ENCODE measurements at places on chromosomes 13 and 19. TPM values are rescaled to one million over a fixed set of nuclear protein-coding genes. Genes with fewer than 3 reads are reported as not detected.

ZNF681 gene
- total RNA-seq: 2.3 TPM

GRCh38 chr19:47896019-47896418 lies 9.9 kb upstream of the SULT2A1 start:
- no peak for DNase-seq
- H3K27me3 ChIP-seq: no peaks in the 10 kb centered on the region
- no peak overlapping the region for H3K4me3 ChIP-seq
- no peaks in the 10 kb centered on the region for H3K4me1 ChIP-seq

ZNF837 gene
- 0.63 TPM for total RNA-seq

DNA sequence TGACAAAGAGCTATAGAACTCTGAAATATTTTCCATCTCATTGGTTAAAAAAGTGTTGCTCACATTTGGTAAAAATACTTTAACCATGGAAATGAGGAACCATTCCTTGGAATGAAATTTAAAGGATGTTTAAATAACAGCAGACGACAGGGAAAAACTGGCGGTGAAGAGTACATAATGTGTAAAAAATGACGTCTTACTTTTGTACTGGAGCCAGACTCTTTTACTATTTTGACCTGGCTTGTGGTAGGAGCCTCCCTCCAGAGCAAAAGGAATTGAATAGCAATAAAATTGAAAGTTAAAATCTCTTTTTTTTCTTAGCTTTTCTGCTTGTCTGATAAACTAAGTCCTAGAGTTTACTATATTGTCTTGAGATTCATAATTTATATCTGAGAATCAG lies 426.2 kb upstream of the KLHL1 start:
- no peaks in the 10 kb centered on the region for H3K27me3 ChIP-seq
- no peaks in the 10 kb centered on the region for H3K4me1 ChIP-seq
- H3K27ac ChIP-seq: no peak overlapping the region
- no peak for DNase-seq
- no peak overlapping the region for H3K4me3 ChIP-seq

DNA sequence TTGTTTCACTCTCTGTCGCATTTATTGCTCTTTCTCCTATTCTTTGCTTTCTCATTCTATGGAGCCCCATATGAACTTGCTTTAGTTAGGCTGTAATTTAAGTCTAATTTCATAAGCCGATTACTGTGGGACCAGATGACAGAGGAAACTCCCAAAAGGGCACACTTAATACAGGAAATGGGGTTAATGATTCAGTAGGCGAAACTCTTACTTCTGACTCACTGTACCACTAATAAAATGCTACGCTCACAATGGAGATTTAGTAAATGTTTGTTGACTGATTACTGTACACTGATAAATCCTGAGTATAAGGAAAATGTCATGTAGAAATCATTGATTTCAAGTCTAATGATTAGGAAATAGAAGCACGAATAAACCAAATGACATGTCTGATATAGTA lies 276.4 kb downstream of the KLF5 start:
- H3K36me3 ChIP-seq: no peaks in the 10 kb centered on the region
- no peak for DNase-seq
- H3K4me1 ChIP-seq: no peaks in the 10 kb centered on the region

GRCh38 chr13:84588023-84588422 lies 705.7 kb upstream of the SLITRK1 start:
- no peak overlapping the region for H3K27ac ChIP-seq
- no peak overlapping the region for H3K4me3 ChIP-seq
- H3K36me3 ChIP-seq: no peaks in the 10 kb centered on the region
- no peaks in the 10 kb centered on the region for H3K4me1 ChIP-seq

TFDP1 gene
- 26.3 TPM for total RNA-seq

IL11 gene
- total RNA-seq: 0.14 TPM

ADGRE1 gene
- 2.6 TPM for total RNA-seq

DNA sequence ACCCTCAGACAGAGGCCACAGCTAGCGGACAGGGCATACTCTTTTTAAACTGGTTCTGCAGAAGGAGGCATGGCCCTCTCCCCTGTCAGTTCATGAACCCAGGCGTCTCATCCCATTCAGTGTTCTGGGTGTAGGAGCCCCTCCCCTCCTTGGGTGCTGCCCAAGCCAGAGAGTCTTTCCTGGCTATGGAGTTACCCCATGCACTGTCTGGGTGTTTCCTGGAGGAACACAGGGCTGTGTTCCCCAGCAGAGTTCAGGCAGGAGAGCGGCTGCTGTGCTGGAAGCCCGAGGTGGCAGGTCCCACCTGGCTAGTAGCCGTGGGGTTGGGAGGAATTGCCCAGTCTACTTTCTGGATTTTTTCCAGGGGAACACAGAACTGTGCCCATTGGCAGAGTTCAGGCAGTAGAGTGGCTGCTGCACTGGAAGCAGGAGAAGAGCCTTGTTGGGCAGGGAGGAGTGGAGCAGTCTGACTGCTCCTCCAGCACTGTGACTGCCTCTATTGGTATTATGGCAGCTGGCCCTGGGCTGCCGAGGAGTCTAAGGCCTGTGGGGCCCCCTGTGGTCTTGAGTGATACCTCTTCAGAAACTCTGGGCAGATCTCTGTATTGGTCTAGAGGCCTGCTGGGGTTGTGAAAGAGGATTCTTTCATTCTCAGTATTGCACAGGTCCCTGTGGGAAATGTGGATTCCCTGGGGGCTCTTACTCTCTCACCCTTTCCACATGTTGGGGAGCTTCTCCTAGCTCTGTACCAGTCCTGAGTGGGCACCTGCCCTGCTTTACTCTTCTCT lies 168.3 kb downstream of the PCDH20 start:
- no peak for DNase-seq
- no peak overlapping the region for H3K4me3 ChIP-seq
- H3K27me3 ChIP-seq: no peaks in the 10 kb centered on the region
- H3K27ac ChIP-seq: no peak overlapping the region

DNA sequence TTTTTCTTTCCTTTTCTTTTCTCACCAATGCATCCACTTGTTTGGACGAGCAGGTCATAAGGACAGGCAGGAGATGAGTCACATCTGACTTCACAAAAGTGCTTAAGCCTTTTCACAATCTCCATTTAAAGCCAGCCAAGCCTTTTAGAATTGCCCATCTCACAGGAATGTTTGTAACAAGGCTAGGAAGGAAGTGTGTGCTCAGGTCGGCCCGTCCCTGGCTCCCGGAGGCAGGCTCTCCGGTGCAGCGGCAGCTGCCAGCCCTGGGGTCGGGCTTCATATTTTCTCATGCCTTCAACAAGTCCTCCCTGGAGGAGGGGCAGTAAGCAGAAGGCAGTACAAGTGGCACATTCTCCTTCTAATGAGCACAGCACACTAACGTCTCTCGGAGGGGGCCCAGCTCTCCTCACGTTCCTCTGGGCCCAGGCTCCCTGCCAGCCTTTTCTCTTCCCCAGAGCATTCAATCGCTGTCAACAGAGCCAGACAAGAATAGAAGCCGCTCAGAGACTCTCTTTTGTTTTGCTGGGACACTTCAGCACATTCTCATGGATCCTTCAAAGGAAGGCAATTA lies 180.5 kb downstream of the COL4A1 start:
- DNase-seq: no peak
- H3K36me3 ChIP-seq: no peaks in the 10 kb centered on the region
- no peaks in the 10 kb centered on the region for H3K27me3 ChIP-seq
- no peak overlapping the region for H3K4me3 ChIP-seq

- DNase-seq: no peak
- H3K27me3 ChIP-seq: no peaks in the 10 kb centered on the region
- H3K4me1 ChIP-seq: no peaks in the 10 kb centered on the region
- no peaks in the 10 kb centered on the region for H3K36me3 ChIP-seq
- H3K27ac ChIP-seq: no peak overlapping the region
Measured at GRCh38 chr13:112170823-112171569, 104.0 kb downstream of the SOX1 start.

GRCh38 chr13:41637586-41637985 lies 180.2 kb downstream of the RGCC start:
- H3K27ac ChIP-seq: no peak overlapping the region
- H3K36me3 ChIP-seq: peaks cover 3% of the 10 kb centered on the region
- H3K27me3 ChIP-seq: no peaks in the 10 kb centered on the region
- no peak for DNase-seq

DNA sequence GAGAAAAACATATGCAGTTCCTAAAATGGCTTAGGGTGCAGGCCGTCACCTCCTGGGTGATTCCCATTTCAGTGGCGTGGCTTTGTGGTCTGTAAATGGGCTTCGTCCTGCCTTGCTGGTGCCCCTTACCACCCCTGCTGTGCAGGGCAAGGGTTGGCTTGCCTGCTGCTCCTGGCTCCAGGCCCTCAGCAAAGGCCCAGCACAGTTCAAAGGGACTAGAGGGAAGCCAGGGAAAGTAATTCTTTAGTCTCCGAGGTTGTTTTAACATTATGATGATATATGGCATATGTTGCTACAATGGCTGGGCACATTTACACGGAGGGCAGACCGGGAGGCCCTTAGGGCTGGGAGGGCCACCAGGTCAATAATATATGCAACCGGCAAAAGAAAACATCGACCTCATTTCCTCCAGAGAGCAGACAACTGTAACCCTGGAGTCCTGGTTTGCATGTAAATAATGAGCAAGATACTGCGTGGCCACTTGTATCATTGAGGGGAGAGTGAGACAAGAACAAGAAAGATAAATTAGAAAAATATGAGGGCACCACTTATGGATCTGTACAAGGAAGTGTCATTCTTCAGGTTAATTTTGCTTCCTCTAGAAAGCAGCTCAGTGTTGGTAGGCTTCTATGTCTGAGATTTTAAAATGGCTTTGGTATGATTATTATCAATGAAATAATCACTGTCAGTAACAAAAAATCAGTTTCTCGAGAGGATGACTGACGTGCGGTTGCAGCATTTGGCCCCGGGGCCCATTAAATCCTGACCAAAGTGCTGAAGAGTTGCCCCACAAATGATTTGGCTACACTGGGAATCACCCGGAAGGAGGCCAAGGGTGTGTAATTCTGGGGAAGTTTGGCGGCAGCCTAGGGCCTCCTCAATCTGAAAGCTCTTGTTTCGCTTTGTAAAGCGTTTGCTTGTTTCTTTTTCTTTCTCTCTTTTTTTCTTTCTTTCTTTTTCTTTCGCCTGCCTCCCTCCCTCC lies 32.8 kb upstream of the URI1 start:
- H3K4me1 ChIP-seq: no peaks in the 10 kb centered on the region
- H3K4me3 ChIP-seq: no peak overlapping the region
- no peaks in the 10 kb centered on the region for H3K27me3 ChIP-seq
- no peaks in the 10 kb centered on the region for H3K36me3 ChIP-seq

DNA sequence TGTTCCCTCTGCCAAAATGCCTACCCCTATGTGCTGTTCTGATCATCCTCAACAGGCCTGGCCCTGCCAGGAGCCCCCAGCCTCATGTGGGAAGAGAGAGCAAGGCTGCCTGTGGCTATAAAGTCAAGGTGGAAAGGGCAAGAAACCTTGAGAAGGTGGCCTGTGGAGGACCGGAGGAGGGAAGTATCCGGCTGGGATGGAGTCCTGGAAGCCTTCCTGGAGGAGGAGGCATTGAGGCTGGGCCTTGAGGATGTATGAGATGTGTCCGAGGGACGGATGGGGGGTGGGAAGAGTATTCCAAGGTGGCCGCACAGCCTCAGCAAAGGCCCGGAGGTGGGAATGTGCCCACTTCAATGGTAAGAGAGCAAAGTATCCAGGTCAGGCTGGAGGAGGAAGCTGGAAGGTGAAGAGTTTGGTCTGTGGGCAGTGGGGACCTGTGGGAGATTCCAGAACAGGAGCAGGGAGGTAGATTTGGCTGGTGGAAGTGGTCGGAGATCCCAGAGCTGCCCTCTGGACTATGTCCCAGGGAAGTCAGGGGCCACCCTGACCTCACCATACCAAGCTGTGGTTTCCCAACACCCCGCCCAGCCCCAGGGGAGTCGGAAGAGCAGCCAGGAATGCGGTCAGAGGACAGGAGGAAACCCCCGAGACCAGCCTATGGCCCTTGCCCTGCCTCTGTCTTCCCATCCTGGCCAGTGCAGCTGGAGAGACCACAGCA lies 3.0 kb upstream of the PLIN4 start:
- no peaks in the 10 kb centered on the region for H3K4me1 ChIP-seq
- no peak overlapping the region for H3K27ac ChIP-seq
- H3K4me3 ChIP-seq: no peak overlapping the region
- no peaks in the 10 kb centered on the region for H3K36me3 ChIP-seq

DNA sequence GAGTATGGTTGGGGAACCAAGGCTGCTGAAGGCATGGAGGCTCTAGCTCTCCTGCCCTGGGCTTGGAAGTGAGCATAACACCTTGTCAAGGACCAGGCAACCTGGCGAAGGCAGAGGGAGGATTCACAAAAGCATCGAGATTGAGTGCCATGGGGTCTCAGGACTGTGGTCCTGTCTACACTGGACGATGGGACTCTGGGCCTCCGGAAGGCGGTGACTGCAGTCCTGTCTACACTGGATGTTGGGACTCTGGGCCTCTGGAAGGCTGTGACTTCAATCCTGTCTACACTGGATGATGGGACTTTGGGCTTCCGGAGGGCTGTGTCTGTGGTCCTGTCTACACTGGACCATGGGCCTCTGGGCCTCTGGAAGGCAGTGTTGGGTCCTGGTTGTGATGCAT lies 290.4 kb downstream of the TEX29 start:
- no peak overlapping the region for H3K27ac ChIP-seq
- H3K4me3 ChIP-seq: no peak overlapping the region
- DNase-seq: no peak
- H3K36me3 ChIP-seq: no peaks in the 10 kb centered on the region
- H3K4me1 ChIP-seq: no peaks in the 10 kb centered on the region
- H3K27me3 ChIP-seq: no peaks in the 10 kb centered on the region

GRCh38 chr13:98295371-98295770 lies 118.3 kb upstream of the RNF113B start:
- H3K27ac ChIP-seq: no peak overlapping the region
- H3K27me3 ChIP-seq: no peaks in the 10 kb centered on the region
- H3K4me3 ChIP-seq: no peak overlapping the region

DNA sequence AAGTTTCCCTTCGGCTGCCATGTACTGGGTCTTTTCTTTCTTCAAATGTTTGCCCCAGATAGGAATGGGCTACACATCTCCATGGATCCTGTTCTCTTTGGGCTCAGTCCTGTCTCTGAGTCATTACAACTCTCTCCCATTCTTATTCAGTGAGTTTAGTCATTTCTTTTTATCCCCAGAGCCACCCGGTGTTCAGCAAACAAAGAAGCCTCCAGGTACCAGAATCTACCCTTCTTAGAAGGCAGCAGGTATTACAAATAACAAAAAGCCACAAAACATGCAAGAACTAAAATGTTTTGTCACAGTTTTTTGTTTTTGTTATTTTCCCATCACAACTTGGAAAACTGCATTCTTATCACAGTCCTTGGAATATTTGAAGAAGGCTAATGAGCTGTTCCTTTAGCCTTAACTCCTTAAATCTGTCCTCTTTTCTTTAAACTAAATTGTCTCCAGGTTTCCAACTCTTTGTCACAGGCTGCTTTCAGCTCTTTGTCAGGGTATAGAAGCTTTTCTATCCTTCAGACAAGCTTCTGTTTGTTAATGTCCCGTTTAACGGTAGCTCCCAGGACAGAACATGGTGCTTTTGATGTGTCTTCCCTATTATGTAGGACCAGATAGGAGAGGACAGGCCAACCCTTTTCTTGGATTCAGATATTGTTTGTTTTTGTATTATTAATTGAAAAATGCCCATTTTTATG lies 215.5 kb upstream of the HTR2A start:
- H3K4me3 ChIP-seq: no peak overlapping the region
- H3K36me3 ChIP-seq: no peaks in the 10 kb centered on the region
- no peak overlapping the region for H3K27ac ChIP-seq
- no peaks in the 10 kb centered on the region for H3K27me3 ChIP-seq
- H3K4me1 ChIP-seq: no peaks in the 10 kb centered on the region
- DNase-seq: no peak

All from natural killer cell (primary cell).